Stimulated activated CD4-positive, alpha-beta T cell treated with anti-CD3 and anti-CD28 coated beads, Interleukin-4, amount 100 ng/mL, for 24 hours (primary cell): ENCODE measurements at places on chromosomes 2 and 18.

DNA sequence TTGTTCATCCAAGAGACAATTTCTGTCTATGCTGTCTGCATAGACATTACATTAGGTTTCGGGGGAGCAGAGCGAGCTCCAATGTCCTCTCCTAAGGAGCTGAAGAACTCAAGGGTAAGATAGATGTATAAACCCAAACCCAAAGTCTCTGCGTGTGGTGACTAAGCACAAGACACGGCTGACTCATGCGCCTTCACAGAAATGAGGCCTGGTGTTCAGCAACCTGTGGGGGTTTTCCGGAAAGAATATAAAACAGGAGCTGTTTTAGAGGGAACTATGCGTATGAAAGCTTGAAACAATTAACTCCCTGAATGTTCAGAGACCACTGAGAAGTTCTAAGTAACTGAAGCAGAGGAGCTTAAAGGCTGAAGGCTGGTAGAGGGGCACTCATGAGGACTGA is 154.7 kb downstream of the SOX11 start:
- DNase-seq = no peak

DNA sequence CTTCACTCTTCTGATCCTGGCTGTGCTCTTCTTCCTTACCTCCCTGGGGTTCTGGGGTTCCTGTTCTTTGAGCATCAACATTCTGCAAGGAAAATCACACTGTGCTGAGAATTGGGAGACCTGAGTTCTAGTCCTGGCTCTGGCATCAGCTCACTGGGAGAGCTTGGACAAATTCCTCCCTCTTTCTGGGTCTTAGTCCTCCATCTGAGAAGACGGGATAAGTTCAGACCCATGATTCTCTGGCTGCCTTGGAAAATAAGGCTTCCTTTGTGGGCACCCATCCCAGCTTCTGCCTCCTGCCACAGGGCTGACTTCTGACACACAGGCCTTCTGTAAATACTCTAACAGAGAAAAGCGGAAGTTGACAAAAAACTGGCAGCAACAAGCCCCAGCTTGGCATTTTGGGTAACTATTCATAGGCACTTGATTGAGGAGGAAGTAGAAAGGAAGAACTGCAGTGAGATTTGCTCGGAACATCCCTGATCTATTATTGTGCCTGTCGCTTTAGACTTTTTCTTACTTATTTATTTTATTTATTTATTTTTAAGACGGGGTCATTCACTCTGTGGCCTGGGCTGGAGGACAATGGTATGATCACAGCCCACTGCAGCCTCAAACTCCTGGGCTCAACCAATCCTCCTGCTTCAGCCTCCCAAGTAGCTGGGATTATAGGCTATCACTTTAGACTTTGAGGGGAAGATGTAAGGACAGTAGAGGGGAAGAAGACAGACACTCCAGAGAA is 7.9 kb downstream of the PCBP1 start:
- DNase-seq = peak; percentile 54

GRCh38 chr18:1012775-1013174 is 108.1 kb downstream of the ADCYAP1 start:
- no peak for DNase-seq

- no peak for DNase-seq
These were observed 52.9 kb downstream of the ZBTB7C start for GRCh38 chr18:48356151-48356745.

GRCh38 chr2:106339132-106339531 is 129.1 kb downstream of the RGPD3 start:
- DNase-seq = no peak

DNA sequence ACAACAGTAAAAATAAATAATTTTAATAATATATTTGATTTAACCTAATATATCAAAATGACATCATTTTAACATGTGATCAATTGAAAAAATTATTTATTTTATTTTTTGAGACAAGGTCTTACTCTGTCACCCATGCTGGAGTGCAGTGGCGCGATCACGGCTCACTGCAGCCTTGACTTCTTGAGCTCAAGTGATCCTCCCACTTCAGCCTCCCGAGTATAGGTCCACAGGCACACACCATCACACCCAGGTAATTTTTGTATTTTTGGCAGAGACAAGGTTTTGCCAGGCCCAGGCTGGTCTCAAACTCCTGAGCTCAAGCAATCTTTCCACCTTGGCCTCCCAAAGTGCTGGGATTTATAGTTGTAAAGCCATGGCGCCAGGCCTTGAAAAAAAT is 126.7 kb upstream of the COPS8 start:
- no peak for DNase-seq

DNA sequence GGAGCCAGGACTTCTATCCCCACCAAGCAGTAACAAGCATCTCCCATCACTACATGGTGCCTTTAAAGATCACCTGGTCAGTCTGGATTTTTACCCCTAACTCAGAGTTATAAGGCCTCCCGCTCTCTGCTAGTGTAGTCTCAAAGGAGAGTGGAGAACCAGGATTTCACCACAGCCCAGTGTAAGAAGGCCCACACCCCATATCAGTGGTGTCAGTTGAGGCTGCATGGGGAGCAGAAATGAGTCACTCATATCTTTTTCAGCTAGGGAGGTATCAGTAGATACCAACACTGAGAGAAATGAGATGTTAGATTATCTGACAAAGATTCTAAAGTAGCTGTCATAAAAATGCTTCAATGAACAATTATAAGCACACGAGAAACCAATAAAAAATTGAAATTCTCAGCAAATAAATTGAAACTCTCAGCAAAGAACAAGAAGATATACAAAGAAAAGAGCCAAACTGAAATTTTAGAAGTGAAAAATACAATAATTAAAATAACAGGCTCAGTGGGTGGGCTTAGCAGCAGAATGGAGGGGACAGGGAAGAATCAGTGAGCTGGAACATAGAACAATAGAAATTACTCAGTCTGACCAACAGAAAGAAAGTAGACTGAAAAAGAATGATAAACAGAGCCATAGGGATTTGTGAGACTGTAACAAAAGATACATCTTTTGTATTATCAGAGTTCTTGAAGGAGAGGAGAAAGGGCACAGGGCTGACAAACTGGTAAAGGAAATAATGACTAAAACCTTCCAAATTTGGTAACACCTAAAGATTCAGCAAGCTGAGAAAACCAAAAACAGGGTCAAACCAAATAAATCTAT is 257.7 kb downstream of the ANAPC1 start:
- DNase-seq = no peak

DNA sequence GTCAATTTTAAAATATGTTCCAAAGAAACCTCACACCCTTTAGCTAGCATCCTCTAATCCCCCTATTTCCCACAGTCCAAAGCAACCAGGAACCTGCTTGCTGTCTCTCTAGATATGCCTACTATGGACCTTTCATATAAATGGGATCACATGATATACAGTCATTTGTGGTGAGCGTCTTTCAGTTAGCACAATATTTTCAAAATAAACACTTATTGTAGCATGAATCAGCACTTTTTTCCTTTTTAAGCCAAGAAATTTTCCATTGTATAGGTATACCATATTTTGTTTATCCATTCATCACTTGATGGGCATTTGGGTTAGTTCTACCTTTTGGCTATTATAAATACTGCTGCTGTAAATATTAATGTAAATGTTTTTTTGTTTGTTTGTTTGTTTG is 223.0 kb upstream of the DOK6 start:
- no peak for DNase-seq

DNA sequence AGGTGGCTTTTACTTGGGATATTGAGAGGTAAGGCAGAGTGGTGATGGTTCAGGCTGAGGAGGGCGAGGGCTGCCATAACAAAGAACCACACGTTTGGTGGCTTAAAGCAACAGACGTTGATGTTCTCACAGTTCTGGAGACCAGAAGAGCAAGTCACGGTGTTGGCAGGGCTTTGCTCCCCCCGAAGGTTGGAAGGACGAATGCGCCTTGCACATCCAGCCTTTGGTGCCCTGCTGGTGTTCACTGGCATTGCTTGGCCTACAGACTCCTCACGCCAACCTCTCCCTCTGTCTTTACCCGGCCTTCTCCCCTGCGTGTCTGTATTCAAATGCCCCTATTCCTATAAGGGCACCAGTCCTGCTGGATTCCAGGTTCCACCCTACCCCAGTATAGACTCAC is 125.4 kb downstream of the TPO start:
- DNase-seq = no peak

- no peak for DNase-seq
These were observed 278.8 kb upstream of the SLC14A2 start for GRCh38 chr18:45336448-45336847.

- no peak for DNase-seq
These were observed 63.3 kb downstream of the TGOLN2 start for GRCh38 chr2:85264471-85264870.

DNA sequence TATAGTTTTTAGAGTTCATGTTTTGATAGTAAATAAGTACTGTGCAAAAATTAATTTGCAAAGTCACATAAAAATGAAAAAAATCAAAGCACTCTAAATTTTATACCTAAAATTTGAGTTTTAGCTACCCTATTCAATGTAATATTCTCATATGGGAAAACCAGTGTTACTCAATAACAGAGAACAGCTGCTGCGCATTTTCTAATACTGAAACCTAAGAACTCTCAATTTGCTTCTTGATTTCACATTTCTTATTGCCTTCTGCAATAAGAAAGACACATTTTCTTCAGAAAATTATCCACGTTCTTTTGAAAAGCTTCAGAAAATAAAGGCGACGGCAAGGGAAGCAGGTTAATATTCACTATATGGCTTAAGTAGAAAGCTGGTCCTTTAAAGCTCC is 199.1 kb upstream of the CCDC150 start:
- no peak for DNase-seq

DNA sequence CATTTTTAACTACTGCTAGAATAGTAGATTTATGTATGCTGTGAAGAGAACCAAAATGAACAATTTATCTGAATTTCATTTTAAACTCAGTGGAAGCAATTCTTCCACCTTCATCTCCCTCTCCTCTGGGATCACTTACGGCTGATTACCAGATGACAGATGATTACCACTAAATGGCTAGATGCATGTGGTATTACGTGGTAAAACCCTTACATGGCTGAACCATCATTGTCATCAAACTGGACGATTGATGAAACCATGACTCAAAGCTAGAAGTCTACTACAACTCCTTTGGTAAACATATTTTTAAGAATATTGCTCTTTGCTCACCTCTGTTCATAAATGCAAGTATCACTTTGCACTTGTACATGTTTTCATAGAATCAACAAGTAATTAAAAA is 48.5 kb upstream of the DOCK10 start:
- DNase-seq = no peak

- no peak for DNase-seq
These were observed 859 bp upstream of the INO80D start for GRCh38 chr2:206086716-206087350.

DNA sequence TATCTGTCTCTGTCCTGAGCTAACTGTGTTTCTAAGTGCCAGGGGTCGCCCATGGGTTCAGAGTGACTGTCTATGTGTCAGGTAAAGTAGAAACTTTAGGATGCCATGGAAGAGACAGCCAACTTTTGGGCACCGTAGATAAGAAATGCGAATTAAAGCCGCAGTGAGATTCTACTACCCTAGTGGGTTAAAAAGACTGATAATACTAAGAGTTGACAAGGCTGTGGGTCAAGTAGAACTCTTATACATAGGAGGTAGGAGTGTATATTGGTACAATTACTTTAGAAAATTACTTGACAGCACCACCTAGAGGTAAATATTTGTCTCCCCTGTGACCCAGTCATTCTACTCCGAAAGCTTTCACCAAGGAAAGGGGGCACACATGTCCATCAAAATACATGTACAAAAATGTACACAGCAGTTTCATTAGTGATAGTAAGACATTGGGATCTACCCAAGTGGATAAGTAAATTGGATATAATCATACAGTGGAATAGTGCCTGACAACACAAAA is 371.3 kb downstream of the SLC4A3 start:
- no peak for DNase-seq

DNA sequence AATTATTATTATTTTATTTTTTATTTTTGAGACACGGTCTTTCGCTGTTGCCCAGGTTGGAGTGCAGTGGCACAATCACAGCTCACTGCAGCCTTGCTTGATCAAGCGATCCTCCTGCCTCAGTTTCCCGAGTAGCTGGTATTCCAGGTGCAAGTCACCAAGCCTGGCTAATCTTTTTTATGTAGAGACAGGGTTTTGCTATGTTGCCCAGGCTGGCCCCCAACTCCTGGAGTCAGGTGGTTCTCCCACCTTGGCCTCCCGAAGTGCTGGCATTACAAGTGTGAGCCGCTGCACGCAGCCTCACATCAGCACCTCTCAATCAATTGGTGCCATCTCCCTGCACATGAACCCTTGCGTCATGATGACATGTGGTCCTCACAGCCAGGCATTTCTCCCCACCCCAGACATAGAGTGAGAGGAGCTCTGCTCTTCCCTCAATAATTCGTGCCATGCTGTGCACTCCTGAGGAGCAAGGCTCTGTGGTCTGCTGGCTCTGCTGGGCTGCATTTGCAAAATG is 5.9 kb downstream of the INPP5D start:
- DNase-seq = no peak

DNA sequence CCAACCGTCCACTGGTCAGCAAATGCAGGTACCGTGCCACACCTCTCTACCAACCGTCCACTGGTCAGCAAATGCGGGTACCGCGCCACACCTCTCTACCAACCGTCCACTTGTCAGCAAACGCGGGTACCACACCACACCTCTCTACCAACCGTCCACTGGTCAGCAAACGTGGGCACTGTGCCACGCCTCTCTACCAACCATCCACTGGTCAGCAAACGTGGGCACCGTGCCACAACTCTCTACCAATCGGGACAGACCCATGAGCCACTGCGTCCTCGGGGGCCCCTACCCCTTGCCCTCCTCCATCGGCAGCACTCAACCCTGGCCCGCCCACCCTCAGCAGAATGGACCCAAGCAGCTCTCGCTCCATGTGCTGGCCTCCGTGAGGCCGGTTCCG is 226.4 kb upstream of the SALL3 start:
- no peak for DNase-seq

GRCh38 chr18:50662775-50663383 is 103.0 kb downstream of the MAPK4 start:
- DNase-seq = no peak

DNA sequence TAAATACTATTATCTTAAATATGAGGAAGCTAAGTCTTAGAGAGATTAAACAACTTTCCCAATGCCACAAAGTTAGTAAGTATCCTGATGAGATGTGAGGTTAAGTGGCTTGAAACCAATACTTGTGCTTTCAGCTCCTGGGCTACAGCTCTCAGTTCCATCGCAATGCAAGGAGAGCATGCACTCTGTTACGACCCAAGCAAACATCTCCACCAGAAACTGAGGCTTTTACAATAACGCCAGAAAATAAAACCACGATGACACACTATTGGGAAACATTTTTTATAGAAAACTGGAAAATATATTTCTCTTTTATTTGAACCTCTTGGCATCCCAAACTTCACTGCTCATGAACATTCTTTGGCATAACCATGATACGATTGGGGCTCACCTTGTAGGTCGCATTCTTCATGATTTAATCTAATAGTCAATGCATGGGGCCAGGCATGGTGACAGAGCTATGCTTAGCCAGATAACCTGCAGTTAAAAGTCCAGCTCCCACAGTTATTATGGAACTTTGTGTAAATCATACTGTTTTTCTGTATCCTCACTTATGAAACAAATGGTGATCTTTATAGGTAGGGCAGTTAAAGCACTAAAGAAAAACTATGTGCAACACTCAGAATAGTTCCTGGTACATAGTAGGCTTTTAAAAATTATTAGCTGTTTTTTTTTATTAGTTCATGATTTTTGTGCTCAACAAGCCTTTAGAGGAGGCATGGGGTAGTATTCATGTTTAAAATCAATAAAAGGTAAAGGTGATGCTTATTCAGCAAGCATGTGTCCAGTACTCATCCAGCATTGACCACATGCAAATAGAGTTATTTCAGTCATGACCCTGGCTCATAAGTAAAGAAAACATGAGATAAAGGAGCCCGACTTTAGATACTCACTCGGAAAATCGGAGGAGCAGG is 238.3 kb upstream of the TRIB2 start:
- DNase-seq = no peak
